ENCODE measurements at places on chromosomes 1 and 21. TPM values are rescaled to one million over a fixed set of nuclear protein-coding genes. Genes with fewer than 3 reads are reported as not detected.

TRPM2 gene
- 3.5 TPM for total RNA-seq

NKAIN1 gene
- total RNA-seq: under 0.01 TPM

DMBX1 gene
- total RNA-seq: not detected

HES4 gene
- total RNA-seq: 4.8 TPM

RIPK4 gene
- total RNA-seq: 0.27 TPM

NID1 gene
- total RNA-seq: 0.27 TPM

MMP23B gene
- total RNA-seq: 1.6 TPM

KRTAP22-2 gene
- total RNA-seq: not detected

TNFRSF14 gene
- total RNA-seq: 135 TPM

OR14K1 gene
- 0.81 TPM for total RNA-seq

CFAP141 gene
- not detected for total RNA-seq

VHLL gene
- not detected for total RNA-seq

EPHA2 gene
- total RNA-seq: 0.54 TPM

HRNR gene
- total RNA-seq: under 0.01 TPM

RGS4 gene
- total RNA-seq: not detected

FAM151A gene
- not detected for total RNA-seq

SLC25A44 gene
- total RNA-seq: 13.2 TPM

ADAMTS5 gene
- under 0.01 TPM for total RNA-seq

LORICRIN gene
- total RNA-seq: not detected

HES2 gene
- under 0.01 TPM for total RNA-seq

RGS8 gene
- total RNA-seq: under 0.01 TPM

OR2L13 gene
- 3.8 TPM for total RNA-seq

GCSAML gene
- total RNA-seq: 16.4 TPM

SV2A gene
- total RNA-seq: 30.2 TPM

EVA1C gene
- 8.3 TPM for total RNA-seq
